NCI-H2227 treated with DMSO at 0.1 percent for 48 hours (cell line): ENCODE measurements at places on chromosomes 12 and 14.

- DNase-seq: no peak
Observed at GRCh38 chr12:53105256-53105655, 2.0 kb downstream of the SOAT2 start.

GRCh38 chr14:61147831-61148549 lies 133.1 kb downstream of the TMEM30B start:
- DNase-seq: no peak

DNA sequence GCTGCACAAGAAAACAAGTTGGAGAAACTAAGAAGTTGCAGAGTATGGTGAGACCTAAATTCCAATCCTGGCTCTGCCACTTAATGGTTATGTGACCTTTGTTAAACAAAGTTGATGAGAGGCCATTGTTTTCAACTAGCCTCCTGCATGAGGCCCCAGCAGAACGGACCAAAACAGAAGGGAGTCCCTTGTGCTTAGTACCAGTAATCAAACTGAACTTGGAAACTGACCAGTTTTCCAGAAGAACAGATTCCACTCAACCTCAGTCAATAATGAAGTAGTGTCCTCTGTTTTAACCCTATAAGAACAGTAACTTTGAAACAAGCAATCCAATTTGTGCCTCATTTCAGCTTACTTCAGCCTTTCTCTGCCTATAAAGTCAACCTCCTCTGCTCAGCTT lies 69.9 kb downstream of the C12orf56 start:
- no peak for DNase-seq

DNA sequence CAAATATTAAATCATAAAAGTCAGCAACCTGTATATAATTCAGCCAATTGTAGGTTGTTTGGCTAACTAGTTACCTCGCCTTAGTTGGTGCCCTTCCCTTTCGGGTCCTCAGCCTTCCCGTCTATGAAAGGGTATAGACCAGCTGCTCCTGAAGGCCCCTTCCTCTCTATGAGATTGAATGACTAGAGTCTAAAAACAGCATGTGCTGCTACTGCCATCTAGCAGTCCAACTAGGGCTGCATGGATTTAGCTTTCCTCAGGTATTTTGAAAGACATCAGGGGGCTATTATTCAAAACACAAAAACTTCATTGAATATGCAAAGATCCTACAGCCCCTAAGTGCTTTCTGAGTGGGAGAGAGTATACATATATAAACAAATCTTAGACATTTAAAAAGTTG lies 37.0 kb upstream of the TMEM263 start:
- DNase-seq: peak; percentile 27

DNA sequence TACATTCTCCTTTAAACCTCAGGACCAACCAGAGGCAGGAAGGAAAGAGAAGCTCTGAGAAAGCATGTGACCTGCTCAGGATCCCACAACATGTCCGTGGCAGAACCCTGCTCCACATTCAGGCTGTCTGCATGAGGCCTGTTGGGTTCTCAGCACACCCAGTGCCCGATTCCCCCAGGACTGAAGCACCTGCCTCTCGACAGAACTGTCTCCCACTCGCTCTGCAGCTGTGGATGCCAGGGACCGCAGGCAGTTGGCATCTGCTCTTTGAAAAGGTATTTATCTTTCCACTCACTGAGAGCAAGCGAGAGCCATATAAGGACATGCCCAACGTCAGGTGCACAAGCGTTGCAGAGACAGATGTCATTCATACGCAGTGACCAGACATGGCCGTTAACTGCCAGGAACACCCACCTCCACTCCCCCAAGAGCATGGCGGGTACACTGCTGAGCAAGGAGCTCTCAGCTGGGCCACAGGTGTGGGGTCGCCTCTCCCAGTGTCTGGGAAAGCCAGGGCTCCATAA lies 18.9 kb downstream of the PITPNM2 start:
- peak; percentile 56 for DNase-seq

GRCh38 chr12:124679533-124680371 lies 112.3 kb upstream of the NCOR2 start:
- DNase-seq: no peak

- no peak for DNase-seq
Observed at GRCh38 chr12:108858311-108859074, 1.1 kb upstream of the SSH1 start.

GRCh38 chr14:59632381-59632780 lies 55.8 kb upstream of the CCDC175 start:
- DNase-seq: peak; percentile 44

- no peak for DNase-seq
Observed at GRCh38 chr12:70468741-70469140, 102.7 kb downstream of the KCNMB4 start.

GRCh38 chr14:74155749-74156148 lies 71.0 kb downstream of the LIN52 start:
- DNase-seq: no peak

DNA sequence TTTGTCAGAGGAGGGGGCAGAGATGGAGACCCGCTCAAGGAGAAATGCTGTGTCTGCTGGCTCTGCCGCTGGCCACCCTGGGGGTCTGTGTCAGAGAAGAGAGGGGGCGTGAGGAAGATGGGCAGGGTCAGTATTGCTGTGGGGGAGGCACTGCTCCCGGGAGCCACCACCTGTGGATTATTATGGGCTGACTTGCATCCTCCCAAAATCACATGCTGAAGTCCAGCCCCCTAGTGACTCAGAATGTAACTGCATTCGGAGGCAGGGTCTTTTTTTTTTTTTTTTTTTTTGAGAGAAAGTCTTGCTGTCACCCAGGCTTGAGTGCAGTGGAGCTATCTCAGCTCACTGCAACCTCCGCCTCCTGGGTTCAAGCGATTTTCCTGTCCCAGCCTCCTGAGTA lies 12.3 kb downstream of the ABCD4 start:
- DNase-seq: no peak

DNA sequence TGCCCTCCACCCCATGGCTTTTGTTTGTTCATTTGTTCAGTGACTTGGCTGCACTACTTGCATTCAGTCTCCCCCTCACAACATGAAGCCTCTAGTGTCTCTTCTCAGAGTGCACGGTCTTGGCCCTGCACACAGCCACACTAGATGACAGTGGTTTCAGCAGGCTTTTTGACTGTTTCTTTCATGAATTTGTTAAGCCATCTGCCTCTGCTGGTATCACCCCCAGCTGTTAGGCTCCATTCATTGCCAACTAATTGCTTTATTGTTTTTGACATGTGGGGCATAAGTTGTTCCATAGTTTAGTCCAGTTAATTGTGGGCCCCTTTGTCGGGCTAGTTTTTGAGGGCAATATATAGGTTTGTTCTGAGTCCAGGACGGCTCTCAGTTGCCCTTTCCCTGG lies 18.8 kb downstream of the OS9 start:
- no peak for DNase-seq

- DNase-seq: no peak
Observed at GRCh38 chr12:78746001-78746400, 118.6 kb upstream of the SYT1 start.

- peak; percentile 76 for DNase-seq
Observed at GRCh38 chr14:49946320-49947141, 53.6 kb downstream of the ARF6 start.
